ENCODE measurements at places on chromosomes 5 and 9.
A peak's percentile ranks its signal among the peaks of the same experiment; 100 is the strongest.

- no peak for DNase-seq
Measured at GRCh38 chr5:136717917-136718316, 352.6 kb upstream of the TRPC7 start.

DNA sequence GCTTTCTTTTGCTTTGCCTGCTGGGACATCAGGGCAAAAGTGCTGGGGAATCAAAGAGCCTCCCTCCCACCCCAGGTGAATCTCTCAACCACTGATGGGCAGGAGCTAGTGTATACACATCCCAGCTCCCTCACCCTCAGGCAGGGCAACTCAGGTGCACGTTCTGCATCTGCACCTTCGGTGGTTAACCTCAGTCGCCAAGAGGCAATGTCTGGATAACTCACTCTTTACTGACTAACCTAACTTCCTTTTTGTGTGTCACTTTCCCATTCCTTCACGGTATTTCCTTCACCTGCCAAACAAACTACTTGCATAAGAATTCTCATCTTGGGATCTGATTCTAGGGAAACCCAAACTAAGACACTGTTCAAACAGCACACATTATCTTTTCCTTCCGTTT lies 26.3 kb downstream of the CNTFR start:
- DNase-seq: no peak

- no peak for DNase-seq
Measured at GRCh38 chr9:79054500-79054899, 517.3 kb upstream of the TLE4 start.

GRCh38 chr5:16965581-16965980 lies 29.5 kb upstream of the MYO10 start:
- DNase-seq: no peak

DNA sequence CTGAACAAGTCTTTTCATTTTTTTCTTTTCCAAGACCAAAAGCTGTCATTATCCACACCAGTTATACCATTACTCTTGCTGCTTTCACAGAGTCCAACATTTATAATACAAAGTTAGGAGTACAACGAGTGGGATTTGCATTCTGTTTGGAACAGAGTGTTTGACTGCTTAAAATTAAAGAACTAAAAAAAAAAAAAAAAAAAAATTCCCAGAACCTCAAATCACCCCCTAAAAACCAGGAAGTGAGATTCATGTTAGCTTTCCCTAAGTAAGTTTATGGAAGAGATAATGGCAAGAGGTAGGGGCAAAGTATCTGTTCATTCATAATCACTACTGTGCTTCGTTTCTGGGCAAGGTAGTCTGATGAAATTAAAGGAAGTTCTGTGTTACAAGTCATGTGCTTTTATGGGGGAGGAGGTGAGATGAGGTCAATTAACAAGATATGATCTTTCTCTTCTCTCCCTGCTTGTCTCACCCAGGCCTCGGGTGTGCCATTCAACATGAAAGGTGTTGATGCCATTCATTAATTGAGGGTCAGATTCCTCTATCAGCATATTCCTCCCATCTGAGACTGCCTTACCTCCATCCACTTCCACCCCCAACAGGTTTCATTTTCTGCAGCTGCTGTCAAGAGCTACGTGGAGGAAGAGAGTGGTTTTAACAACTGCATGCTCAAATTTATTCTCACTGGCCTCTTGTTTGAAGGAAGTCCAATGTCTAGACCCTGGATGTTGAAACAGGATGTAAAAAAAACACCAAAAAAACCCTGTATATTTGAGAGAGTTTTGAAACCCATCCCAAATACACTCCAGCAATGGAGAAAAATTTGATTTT lies 58.1 kb downstream of the MARCHF3 start:
- peak; percentile 4 for DNase-seq

DNA sequence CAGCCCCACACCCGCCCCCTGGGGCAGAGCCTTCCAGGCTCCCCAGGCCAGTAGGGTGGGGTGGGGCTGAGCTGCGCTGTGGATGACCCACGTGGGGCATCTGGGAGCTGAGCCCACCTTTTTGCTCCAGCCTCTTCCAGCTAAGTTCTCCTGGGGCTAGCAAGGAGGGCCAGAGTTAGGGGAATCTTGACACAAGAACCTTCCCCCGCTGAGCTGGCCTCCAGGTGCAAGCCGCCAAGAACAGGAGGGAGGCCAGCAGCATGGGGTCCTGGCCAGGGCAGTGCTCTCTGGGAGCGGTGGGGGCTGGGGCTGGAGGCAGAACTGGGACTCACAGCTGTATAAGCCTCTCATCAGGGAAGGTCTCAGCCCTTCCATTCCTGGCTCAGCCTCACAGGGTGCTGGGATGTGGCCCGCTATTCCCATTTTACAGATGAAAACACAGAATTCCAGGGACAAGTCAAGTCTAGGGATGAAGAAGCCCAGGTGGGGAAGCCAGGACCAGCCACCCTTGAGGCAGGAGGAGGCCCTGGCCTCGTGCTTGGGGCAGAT lies 21.5 kb downstream of the SARDH start:
- DNase-seq: peak; percentile 49

GRCh38 chr9:125121146-125121545 lies 22.2 kb downstream of the SCAI start:
- DNase-seq: no peak

DNA sequence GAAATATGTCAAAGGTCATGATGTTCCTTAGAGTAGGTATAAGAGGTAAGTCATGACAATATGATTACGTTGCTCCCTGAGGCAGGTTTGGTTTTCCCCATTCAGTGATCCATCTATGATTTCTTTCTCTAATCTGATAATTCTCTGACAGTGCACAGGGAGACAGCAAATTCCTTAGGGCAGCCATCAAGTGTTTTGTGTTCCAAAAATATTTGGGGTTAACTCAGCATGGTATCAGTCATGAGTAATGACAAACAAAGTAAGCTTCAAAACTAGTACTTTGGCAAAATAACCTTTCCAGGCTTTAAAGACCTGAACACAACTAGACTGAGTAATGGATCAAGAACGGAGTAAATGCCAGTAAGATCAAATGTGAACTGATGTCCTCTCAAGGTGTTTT lies 55.3 kb upstream of the SPATA31E1 start:
- no peak for DNase-seq

Data from NCI-H1417 (cell line).